Ovary (tissue), 10 donors: ENCODE measurements at places on chromosomes 11 and 22. TPM values are rescaled to one million over a fixed set of nuclear protein-coding genes. Genes with fewer than 3 reads are reported as not detected.

GRCh38 chr11:119432484-119433357, 9.7 kb upstream of the THY1 start:
- peak; percentile 57 for DNase-seq

GRCh38 chr11:120137187-120137610, 714 bp downstream of the TRIM29 start:
- DNase-seq = no peak

DNA sequence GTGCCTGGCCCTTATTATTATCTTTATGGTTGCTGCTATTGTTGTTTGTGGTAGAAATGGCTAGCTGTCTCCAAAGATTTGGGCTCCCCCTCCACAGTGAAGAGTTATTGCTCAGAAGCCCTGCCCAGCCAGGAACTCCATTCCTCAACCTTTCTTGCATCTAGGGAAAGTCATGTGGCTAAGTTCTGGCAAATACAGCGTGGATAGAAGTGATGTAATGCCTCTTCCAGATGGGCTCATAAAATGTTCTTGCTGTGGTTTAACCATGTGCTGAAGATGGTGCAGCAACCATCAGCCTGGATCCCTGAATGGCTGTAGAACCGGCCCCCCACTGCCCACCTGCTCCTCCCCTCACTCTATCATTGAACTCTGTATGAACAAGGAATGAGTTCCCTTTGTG, 203.5 kb upstream of the E2F8 start:
- DNase-seq = no peak

DNA sequence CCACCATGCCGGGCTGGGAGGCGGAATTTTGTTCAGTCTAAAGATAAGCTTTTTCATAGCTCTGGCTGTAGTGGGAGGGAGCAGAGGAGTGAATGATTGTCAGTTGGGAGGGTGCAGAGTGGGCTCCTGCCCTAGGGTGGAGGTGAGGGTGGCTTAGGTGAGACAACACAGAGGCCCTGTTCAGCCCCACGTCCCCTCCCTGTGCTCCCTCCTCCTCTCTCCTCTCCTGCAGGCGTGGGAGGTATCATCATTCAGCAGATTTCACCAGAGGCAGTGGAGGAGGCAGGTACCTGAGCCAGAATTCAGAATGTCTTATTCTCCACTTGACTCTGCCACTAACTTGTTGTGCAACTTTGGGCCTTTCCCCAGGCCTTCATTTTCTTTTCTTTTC, 1.7 kb upstream of the THRSP start:
- DNase-seq = no peak

- DNase-seq = peak; percentile 81
Observed at GRCh38 chr22:39003165-39003638, 10.9 kb upstream of the APOBEC3C start.

DNA sequence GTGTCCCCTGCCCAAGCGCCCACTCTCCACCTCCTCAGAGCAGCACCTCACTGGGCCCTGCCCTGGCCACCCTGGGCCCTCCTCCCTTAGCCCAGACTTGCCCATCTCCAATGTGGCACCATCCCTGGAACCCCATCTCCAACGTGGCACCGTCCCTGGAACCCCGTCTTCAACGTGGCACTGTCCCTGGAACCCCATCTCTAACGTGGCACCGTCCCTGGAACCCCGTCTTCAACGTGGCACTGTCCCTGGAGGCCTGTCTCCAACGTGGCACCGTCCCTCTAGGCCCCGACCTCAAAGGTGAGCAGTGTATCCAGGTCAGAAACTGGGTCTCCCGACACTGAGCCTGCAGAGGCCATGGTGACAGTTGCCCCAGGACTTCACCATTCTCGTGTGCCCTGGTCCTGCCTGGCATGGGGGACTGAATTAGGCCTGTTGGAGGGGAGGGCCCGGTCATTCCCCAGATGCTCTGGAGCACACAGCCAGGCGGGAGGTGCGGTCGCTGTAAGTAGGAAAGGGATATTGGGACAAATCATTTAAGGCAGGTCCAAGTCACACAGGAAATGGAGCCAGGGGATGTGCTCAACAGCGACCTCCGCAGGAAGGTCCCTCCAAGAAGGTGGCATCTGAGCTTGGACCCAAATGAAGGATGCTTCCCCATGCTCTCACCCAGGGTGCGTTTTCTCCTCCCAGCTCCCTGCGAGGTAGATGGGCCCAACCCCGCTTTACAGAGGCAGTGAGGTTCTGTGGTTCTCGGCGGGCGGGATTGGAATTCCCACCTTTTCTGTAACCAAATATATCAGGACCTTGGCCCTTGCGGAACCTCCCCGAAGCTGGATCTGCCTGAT, 2.4 kb upstream of the CTSD start:
- no peak for DNase-seq

DNA sequence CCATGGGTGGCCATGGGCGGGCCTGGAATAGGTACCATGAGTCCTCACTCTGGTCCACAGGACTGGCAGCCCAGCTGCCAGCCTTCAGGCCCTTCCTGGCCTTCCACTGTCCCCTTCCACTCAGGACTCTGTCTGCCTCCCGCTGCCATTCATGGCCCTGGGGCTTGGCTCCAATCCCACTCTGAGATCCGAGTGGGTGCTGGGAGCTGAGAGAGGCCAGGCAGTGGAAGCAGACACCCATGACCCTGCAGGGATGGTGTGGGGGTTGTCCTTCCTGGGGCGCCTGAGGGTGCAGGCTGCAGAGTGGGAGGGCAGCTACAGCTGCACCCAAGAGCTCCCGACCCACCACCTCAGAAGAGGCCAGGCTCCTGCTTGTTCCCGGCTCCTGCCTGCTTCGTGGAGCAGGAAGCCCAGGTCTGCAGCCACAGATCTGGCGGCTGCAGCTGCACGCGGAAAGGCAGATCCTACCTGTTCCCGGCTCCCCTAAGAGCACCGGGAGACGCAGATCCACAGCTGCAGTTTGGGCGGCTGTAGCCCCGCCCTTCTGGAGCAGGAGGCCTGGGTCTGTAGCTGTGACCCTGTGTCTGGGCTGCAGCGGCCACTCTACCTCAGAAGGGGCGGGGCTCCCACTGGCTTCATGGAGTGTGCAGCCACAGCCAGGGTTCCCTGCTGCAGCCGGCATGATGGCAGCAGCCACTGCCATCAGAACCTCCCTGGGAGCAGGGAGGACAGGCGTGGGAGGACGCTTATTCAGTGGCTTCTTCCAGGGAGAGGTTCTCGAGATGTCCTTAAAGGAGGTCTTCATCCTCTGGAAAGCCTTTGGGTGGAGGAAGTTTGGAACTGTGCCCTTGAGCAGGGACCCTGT, 27.5 kb downstream of the IGHMBP2 start:
- no peak for DNase-seq

DNA sequence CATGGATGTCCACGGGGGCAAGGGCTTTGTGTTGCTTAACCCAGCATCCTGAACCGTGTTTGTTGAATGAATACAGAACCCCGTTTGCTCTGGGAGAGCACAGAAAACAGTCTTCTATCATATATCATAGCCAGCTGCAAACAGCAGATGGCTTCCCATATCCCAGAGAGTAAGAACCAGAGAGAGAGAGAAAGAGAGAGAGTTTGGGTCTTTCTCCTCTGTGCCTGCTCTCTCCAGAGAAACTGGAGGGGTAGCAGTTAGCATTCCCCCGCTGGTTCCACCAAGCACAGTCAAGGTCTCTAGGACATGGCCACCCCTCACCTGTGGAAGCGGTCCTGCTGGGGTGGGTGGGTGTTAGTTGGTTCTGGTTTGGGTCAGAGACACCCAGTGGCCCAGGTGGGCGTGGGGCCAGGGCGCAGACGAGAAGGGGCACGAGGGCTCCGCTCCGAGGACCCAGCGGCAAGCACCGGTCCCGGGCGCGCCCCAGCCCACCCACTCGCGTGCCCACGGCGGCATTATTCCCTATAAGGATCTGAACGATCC, 440 bp upstream of the TIMP3 start:
- no peak for DNase-seq

Gene ELP4
- polyA plus RNA-seq = 9.7 TPM

Gene WT1
- 56.0 TPM for polyA plus RNA-seq

Gene MUC5AC
- polyA plus RNA-seq = not detected
